ENCODE measurements at places on chromosomes 11 and 22. TPM values are rescaled to one million over a fixed set of nuclear protein-coding genes. Genes with fewer than 3 reads are reported as not detected.

H19 gene
- total RNA-seq: 91.3 TPM

LMNTD2 gene
- total RNA-seq: 3.3 TPM

MUC5B gene
- not detected for total RNA-seq

OR4A16 gene
- not detected for total RNA-seq

SMC1B gene
- not detected for total RNA-seq

GGTLC3 gene
- not detected for total RNA-seq

DNA sequence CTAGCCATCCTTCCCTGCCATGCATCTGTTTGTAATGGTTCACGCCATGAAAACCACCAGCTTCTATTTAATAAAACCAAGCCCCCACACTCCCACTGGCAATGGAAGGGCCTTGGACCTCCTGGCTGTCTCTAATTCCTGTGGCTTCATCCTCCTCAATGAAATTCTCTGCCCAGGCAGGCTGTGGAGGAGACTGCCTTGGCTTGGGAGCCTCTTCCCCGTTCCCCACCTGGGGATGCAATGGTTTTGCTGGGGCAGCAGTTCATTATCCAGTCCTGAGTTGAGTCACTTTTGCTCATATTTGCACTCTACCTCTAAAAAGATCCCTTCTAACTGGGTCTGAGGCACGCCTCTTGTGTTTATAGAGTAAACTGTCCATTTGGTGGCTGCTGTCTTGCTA lies 515.8 kb downstream of the NTM start:
- no peak for DNase-seq

GRCh38 chr11:119374632-119375336 lies 6.7 kb downstream of the USP2 start:
- DNase-seq: no peak

GRCh38 chr22:38338772-38339379 lies 21.6 kb upstream of the CSNK1E start:
- DNase-seq: no peak

DNA sequence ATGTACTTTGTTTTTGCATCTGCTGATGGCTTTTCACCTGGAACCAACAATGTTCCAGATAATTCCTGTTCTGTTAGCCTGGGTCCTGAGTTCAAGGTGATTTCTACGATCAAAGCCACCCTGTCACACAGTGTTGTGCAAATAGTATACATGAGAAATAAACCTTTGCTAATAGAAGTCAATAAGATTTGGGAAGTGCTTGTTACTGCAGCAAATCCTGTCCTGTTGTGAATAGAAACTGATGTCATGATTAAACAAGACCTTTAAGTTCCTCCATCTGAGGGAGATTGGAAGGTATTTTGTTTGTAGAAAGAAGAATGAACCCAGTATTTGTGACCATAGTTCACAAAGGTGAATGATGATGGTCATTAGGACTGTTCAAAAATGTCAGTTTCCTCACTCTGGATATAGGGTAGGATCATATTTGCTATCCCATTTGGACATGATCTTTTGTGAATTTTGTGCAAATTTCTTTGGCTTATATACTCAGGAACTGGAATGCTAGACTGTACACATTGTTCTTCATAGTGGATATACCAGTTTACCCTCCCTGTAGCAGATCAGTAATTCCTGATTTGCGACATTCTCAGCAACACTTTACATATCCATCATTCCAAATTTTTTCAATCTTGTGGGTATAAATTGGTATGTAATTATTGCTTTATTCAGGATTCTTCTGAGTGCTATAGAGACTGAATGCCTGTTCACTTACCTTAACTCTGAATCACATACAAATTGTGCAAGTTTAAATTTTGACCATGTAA lies 428.5 kb downstream of the METTL15 start:
- DNase-seq: no peak

DNA sequence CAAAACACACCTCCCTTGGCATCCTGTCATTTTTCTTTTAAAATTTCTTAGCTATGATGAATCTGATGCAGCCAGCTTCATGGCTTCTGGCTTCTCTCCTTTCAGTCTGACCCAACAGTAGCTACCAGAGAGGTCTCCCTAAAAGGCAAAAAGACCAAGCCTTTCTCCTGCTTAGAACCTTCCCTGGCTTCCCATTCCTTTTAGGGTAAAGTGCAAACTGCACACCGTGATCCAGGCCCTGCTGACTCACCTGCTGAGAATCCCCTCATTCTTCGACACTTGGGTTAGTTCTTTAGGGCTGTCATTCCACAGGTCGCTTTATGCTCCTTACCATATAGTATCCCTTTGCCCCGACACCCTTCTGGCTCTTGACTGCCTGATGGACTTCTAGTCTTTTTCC lies 362.4 kb downstream of the MIAT start:
- no peak for DNase-seq

GRCh38 chr11:85749287-85749834 lies 61.6 kb downstream of the SYTL2 start:
- no peak for DNase-seq

- DNase-seq: no peak
Observed at GRCh38 chr11:68774194-68774585, 22.9 kb upstream of the TESMIN start.

GRCh38 chr11:58628446-58628845 lies 6.0 kb downstream of the CNTF start:
- no peak for DNase-seq

DNA sequence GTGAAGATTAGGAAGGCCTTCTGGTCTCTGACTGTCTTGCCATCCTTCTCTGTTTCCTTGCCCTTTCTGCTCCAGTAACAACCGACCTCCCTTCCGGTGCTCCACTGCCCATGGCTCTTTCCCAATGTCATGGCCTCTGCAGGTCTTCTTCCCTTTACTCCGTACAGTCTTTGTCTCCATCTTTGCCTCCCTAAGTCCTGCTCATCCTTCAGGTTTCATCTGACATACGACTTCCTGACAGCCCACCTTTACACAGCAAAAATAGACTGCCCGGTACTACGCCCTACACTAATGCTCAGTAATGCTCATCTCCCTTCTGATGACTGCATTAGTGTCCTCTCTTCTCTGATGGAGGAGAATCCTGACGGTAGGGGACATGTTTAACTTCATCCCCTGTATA lies 63.9 kb downstream of the FBXO7 start:
- DNase-seq: no peak

GRCh38 chr11:48107188-48107704 lies 109.4 kb upstream of the OR4B1 start:
- no peak for DNase-seq

- no peak for DNase-seq
Observed at GRCh38 chr11:128686021-128686741, 7.7 kb upstream of the FLI1 start.

DNA sequence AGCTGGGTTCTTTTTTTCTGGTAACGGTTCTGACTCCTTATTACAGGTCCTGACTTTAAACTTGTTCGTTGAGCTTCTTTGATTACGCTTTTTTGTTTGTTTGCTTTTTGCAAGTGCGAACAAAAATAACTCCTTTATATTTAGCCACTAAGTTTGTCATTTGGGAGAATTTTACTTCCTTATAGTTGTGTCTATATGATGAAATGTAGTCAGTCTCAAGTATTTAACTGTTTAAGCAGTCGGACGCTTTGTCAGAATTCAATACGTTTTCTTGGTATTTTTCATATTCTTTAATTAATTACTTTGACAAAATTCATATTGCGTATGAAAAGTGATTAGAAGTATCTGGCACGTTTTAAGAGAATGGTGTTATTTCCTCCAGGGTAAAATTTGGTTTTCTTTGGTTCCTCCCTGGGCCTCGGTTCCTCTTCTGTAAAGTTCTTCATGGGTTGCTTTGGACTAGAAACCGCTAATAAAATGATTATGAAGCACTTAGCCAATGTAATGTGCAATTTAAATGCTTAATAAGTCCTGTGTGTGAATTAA lies 1.3 kb downstream of the CBL start:
- DNase-seq: no peak

- no peak for DNase-seq
Observed at GRCh38 chr11:62921201-62921572, at the start of gene CHRM1. Gene CHRM1 (minus strand): TSS chr11:62921363. CDS start chr11:62911100, 10,263 bp downstream.

DNA sequence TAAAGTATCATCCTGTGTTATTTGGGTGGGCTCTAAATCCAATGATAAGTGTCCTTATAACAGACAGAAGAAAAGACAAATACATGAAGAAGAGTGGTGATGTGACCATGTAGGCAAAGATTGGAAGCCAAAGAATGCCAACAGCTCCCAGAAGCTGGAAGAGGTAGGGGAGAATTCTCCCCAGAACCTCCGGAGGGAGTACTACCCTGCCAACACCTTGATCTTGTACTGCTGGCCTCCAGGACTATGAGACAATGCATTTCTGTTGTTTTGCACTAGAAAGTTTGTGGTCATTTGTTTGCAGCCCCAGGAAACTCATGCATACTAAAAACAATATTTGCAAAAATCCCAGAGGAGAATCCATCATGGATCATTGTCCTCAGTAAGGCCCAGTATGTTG lies 115.0 kb upstream of the ARHGAP20 start:
- DNase-seq: no peak

GRCh38 chr11:19728436-19728835 lies 15.8 kb downstream of the NAV2 start:
- DNase-seq: no peak

DNA sequence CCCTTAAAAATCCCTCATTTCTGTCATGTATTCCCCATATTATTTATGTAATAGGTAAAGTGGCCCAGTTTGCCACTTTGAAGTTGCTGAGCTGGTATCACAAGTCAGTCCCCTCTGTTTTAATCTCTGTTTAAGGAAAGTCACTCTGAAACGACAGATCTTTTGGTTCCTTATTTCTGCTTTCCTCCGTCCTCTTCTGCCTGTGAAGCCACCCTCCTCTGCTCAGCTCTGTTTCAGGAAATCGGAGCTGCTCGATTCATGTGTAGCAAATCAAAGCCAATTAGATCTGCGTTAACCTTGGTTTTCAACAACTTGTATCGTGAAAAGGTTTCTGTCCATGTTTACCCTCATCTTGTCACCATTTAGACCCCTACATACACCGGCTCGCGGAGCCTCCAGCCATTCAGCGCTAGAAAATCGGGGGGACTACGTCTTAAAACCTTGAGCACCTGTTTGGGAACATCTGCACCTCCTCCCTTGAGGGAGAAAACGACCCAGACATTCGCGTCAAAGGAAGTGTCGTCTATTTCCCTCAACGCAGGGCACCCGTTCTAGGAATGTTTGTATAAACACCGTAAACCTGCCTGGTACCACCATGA lies 576 bp upstream of the SC5D start:
- DNase-seq: no peak

- DNase-seq: no peak
Observed at GRCh38 chr22:36424901-36425579, 37.3 kb upstream of the MYH9 start.

GRCh38 chr22:44926124-44926475 lies 83.7 kb downstream of the PHF21B start:
- DNase-seq: no peak

GRCh38 chr11:2377511-2378443 lies 667 bp downstream of the CD81 start:
- DNase-seq: no peak

DNA sequence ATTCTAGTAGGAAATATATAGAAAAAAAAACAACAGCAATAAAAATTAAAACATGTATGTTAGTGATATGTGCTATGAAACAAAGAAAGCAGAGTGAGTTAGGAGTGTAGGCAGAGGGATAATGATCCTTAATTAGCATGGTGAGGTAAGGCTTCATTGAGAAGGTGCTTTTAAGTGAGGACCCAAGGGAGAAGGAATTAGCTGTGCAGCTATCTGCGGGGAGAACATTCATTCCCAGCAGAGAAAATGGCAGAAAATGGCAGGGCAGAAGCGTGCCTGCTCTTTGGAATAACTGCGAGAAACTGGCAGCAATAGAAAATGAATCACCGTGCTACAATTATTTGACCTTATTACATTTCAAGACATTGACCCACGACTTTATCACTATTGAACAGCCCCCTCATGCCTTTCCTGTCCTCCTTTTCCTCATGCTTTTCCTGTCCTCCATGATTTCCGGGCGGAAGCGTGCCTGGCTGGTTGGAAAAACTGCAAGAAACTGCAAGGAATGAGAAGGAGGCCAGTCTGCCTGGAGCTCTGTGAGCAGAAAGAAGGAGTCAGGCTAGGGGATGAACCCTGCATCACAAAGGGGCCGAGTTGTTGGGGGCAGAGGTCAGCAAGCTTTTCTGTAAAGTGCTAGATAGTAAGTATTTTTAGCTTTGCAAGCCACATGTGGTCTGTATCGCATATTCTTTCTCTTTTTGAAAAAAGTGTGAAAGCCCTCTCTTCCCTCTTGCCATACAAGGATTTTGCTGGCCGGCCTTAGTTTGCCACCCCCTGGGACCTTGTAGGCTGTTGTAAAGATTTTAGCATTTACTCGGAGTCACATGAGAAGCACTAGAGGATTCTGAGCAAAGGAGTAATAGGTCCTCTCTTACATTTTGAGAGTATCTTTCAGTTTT lies 37.1 kb upstream of the SWAP70 start:
- peak; percentile 80 for DNase-seq

GRCh38 chr22:35010543-35010942 lies 55.4 kb upstream of the ISX start:
- no peak for DNase-seq

GRCh38 chr22:29695129-29695926 lies 24.5 kb upstream of the CABP7 start:
- DNase-seq: no peak

DNA sequence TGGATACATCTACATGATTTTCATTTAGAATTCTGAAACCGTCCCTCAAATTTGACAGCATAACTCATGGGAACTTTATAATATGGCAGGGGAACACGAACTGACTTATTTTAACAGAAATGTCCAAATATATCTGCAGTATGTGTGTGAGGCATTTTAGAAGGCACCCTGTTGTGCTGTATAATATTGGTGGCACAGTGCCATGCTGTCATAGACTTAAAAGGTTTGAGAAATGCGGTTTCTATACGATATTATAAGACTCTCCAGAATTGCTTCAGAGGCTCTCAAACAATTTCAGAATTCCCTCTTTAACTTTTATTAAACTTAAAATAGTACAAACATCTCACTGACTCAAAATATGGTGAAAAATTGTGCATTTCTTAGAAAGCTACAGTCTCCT lies 181.6 kb downstream of the MSANTD4 start:
- no peak for DNase-seq

GRCh38 chr22:40113696-40114095 lies 64.0 kb upstream of the TNRC6B start:
- DNase-seq: no peak
